AG09309 (cell line): ENCODE measurements at places on chromosomes 4 and X.

DNA sequence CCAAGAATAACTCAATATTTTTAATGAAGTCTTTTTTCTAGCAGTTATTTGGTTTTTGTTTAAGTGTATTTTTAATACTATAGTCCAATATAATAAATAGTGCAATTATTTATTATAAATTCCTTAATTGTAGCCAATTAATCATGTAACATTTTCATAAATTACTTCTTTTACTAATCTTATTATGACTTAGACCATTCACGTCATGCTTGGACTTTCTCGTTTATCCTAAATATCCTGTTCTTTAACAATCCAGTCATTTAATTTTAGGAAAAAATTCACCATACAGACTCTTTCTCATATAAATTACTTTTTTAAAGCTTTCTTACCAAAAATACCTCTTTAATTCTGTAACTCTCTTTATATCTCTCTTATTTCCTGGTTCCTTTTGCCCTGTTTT is 350.1 kb downstream of the AR start:
- no peak for DNase-seq

- no peak for DNase-seq
Observed at GRCh38 chr4:148893095-148893494, 450.9 kb upstream of the NR3C2 start.

GRCh38 chr4:97828646-97829045 is 314.6 kb downstream of the STPG2 start:
- no peak for DNase-seq

- no peak for DNase-seq
Observed at GRCh38 chr4:30295652-30296051, 424.5 kb upstream of the PCDH7 start.

GRCh38 chrX:125202591-125203248 is 117.0 kb upstream of the TEX13C start:
- no peak for DNase-seq

GRCh38 chr4:128475597-128475996 is 188.0 kb upstream of the PGRMC2 start:
- no peak for DNase-seq

GRCh38 chr4:83947830-83948193 is 411.9 kb downstream of the GPAT3 start:
- DNase-seq, result no peak

DNA sequence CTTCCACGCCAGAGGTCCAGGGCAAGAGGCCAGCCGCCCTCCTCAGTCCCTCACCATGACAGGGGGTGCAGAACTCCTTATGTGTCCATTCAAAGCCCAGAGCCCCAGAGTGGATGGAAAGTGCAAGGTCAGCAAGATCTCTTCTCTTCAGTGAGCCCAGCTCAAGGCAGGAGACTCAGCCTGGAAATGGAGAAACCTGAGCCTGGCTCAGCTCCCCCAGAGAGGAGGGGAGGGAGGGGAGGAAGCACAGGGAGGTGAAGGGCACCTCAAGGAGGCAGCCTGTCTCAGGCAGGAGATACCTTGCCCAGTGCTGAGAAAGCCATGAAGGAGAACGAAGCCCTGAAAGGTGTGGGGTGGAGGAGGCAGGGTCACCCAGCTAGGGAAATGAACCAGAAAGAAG is 121.8 kb upstream of the PJA1 start:
- no peak for DNase-seq

DNA sequence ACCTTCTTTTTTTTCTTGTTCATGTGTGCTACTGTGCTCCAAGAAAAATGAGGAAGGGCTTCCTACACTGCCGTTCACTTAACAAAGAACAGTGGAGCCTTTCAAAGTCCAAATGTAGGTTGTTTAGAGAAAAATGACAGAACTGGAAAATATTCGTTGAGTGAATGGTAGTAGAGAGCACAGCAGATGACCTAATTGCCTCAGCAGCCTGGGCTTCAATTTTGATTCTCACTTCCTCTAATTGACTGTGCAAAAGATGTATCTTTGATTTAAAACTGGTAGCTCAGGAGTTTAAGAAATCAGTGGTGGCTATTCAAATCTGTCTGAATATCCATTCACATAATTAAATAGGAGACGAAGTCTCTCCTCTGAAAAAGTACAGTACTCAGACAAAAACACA is 5.2 kb downstream of the NLGN4X start:
- no peak for DNase-seq

GRCh38 chr4:75030649-75031235 is 97.8 kb downstream of the PARM1 start:
- DNase-seq, result no peak

- no peak for DNase-seq
Observed at GRCh38 chr4:178856139-178856800, 1414.0 kb upstream of the AGA start.

- DNase-seq, result no peak
Observed at GRCh38 chr4:27189683-27190082, 329.0 kb downstream of the STIM2 start.

DNA sequence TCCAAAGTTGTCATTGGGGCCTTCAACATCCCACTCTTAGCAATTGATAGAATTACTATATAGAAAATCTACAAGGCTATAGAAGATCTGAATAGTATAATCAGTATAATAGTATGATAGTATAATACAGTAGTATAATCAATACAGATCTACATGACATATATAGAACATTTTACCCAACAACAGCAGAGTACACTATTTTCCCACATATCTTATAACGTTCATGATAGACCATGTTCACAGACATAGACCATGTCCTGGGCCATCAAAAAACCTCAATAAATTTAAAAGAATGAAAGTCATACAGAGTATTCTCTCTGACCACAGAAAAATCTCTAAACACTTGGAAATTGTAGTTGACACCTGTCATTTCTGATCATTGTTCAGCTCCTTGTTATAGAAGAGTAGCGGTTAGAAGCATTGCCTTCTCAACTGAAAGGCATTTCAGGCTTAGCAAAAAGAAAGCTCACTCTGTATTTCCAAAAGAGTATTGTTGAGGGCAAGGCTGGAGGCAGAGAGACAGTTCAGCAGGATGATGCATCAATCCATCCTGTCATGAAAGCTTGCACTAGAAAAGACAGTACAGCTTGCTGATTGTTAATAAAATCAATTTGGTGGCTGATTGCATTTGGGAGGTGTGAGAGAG is 38.8 kb upstream of the ARMCX5 start:
- no peak for DNase-seq

- no peak for DNase-seq
Observed at GRCh38 chrX:48702032-48702431, 5.5 kb downstream of the SUV39H1 start.

DNA sequence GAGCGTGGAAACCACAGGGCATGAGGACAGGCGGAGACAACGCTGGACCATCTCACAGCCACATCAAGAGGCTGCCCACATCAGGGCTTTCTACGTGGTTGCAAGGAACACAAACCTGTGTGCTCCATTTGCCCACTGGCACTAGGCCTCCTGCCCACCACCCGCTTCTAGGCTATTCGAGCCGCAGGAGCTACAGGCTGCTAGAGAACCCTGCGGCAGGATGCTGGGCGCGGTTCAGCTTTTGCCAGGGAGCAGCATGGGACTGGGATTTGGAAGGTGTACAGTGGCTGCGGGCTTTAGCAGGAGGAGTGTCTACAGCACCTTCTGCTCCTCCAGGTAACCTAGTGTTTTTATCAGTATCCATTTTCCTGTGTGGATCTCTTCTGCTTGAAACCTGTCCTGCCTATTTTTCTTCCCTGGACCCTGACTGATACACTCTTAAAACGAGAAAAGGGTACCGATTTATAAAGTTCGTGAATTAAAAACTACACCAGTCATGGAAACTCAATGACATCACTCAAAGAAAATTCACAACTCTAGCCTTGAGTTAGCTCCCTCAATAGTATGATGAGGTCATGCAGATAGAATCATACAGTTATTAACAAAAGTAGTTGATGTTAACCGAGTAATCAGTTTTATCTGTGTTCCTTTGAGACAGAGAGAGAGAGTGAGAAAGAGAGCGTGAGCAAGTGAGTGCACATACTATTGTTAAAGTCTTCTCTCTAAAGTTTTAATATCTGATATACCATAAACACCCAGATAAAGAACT is 12.8 kb downstream of the NOP14 start:
- no peak for DNase-seq

DNA sequence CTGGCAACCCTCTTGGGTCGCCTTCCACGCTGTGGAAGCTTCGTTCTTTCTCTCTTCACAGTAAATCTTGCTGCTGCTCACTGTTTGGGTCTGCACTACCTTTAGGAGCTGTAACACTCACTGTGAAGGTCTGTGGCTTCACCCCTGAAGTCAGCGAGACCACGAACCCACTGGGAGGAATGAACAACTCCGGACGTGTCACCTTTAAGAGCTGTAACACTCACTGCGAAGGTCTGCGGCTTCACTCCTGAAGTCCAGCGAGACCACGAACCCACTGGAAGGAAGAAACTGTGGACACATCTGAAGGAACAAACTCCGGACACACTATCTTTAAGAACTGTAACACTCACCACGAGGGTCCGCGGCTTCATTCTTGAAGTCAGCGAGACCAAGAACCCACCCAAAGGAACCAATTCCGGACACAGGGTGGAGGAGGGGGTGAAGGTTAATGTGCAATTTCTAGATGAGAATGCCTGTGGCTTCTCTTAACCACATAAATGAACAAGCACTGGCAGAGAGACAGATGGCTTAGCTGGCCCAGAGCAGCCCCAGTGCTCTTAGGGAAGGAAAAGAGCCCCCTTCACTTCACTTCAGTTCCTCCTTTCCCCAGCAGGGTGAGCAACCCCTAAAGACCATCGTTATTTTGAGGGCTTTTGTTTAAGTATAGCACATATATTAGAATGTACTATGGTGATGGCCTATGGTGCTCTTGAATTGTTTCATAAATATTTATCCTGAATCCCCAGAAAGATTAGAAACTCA is 73.0 kb downstream of the LUZP4 start:
- no peak for DNase-seq

DNA sequence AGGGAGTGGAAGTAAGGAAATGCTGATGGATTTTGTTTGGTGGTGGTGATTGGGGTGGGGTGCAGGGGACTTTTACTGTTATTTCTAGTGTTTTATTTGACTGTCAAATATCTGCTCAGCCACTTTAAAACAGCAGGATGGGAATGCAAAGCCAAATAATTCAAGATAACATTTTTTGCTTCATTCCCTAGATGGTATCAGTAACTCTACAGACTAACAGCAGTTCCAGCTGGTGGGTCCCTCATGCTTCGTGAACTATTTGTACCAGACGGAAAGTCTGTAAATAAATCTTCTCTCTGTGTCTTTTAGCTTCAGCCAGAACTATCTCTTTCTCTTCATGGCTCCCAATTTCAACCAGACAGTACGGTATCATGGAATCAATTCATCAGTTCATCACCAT is 27.5 kb downstream of the GPR143 start:
- no peak for DNase-seq

DNA sequence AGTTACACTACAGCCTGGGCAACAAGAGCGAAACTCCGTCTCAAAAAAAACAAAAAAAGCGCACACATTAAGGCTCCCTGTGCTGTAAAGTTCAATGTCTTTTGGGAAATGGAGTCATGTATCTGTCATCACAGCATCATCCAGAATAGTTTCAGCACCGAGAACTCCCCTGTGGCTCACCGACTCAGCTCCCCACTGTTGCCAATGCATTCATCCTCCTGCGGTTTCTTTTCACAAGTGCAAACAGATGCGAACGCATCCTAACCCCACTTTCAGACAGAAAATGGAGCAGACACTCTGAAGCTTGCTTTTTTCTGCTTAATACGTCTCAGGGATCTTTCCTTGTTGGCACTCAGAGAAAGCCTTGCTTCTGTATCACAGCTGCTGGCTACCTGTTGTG is 13.8 kb upstream of the SH3TC1 start:
- DNase-seq, result peak; percentile 80

DNA sequence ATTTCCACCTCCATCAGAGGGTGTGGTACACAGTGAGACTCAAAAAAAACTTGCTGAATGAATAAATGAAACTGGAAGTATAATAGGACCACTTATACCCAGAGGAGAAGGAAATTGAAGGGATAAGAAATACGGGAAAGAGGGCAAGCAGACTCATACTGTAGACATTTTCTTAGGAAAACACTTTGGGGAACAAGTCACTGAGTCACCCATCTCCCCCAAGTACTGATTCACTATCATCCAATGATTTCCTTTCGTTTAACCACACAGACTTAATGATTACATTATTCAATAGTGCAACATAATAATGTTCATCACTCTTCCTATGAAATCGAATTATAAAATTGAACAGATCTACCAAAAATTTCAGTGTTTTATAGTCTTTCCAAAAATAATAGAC is 97.1 kb downstream of the LDB2 start:
- DNase-seq, result no peak

DNA sequence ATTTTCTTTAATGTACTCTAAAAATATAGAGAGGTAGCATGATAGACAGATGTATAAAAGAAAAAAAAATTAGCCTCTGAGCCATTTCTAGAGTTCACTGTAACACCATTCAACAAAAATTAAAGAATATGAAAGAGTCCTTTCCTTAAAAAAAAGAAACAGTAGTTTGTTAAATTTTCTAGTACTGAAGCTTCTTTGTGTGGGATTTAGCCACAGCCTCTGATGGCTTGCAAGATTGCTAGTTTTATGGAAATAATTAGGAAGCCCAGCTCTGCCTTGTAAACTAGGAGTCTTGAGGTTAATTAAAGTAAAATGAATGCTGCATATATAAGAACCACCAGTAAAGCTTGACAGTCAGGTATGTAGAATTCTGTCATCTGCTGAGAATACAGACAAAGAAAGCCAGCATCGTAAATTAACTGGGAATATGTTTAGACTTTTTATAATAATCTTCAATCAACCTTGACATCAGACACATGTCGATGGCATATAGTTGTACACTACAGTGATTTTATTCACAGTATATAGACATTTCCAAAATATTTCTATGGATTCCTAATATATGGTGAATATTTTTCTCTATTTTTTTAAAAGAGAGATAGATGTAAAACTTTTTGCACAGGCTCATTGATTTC is 44.8 kb upstream of the NEIL3 start:
- DNase-seq, result no peak

DNA sequence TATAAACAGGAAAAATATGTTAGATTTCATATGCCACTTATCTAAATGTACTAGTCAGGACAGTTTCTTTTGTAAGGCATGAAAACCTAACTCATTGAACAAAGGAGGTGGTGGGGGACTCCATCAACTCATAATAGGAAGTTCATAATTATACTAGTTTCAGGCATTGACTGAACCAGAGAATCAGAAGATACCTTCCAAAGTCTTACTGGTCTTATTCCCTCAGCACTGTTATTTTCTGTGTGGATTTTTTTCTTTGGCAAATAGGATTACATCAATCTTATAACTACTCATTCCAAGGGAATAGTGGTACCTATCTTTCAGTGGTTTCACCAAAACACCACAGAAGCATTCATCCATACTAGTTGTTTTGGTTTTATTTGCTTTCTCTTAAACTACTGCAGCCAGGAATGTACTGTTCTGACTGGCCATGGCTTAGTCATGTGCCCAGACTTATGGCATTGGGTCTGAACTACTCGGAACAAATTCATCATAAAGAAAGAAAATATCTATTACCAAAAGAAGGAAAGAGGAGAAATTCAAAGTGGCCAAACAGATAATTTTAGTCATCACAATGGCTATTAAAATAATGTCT is 273.9 kb downstream of the ARAP2 start:
- no peak for DNase-seq

GRCh38 chr4:171676555-171677215 is 136.5 kb upstream of the GALNTL6 start:
- no peak for DNase-seq
